ENCODE measurements at places on chromosomes 7 and 10.

DNA sequence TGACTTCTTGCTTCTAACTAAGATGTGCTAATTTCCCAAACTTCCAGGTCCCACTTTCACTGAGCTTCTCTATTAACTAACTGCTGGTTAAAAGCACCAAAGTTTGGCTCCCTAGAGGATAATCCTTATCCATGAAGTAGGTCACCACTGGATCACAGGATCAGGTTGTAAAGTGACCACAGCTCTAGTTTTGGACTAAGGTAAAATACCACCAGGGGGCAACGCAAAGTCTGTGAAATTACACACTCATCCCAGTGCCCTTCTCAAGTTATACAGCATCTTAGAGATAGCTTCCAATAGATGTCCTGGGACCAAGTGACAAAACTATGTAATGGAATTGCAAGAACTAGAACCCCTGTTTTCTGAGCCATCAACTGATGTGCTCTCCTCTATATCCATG, 116.4 kb upstream of the ASAH2 start:
- DNase-seq, result no peak

DNA sequence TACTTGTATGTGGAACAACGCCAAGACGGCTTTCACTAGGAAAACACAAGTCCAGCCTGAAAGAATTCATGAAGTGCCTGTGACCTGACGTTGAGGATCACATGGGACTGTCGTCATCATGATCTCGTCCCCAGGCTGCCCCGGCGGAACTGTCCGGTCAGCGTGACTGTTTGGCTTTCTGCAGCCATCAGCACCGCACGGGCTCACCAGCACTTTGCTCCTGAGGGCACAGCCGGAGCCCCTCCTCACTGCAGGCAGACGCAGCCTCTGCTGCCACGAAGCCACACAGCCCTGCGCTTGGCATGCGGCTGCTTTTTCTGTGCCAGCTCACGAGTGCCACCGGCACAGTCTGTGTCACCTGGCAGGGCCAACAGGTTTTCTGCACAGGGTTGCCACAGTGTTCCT, 9.4 kb upstream of the GET4 start:
- no peak for DNase-seq

GRCh38 chr7:100582041-100582579, 3.8 kb downstream of the LRCH4 start:
- DNase-seq, result no peak

- no peak for DNase-seq
Measured at GRCh38 chr10:100374200-100374655, 27.2 kb downstream of the SCD start.

DNA sequence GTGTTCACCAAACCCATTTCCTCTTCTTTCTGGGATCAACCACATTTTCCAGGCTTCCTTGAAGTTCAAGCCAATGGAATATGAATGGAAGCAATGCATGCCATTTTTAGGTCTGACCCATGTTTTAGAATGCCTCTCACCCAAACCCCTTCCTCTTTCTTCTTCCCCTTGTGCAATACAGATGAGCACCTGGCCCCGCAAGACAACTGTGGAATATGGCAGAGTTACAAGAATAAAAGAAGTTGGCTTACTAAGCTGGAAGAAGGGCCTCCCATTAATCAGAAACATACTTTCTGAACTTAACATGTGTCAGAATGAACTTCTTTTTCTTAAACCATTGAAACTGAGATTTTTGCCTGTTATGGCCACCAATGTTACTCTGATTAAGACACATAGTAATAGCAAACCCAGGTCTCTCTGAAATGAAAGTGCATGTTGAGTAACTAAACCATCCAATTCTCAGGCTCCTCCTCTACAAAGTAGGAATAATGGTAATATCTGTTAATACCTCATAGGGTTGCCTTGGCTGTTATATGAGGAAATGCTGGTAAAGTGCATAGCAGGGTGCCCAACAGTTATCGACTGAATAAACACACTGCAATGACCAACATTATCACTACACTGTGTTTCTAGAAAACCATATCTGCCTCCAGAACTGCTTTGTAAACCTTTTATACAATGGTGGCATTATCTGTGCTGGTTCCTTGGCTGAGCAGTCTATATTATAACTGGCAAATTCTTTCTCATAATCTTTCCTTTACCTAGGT, 382.2 kb upstream of the NRP1 start:
- DNase-seq, result no peak

DNA sequence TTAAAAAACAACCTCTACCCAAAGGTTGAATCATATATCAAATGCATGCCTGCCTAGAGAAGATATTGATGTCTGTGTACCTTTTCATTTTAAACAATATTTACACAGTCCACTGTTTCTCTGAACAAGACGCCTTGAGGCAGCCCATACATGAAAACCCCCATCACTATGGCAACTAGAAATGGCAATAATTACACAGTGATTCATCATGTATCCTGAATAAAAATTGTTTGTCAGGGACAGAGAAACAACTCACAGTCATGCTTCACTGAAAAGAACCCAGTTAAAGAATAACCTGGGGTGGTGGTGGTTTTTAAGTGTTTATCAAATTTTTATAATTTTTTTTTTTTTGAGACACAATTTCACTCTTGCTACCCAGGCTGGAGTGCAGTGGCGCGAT, 19.7 kb downstream of the DNAJC12 start:
- no peak for DNase-seq

DNA sequence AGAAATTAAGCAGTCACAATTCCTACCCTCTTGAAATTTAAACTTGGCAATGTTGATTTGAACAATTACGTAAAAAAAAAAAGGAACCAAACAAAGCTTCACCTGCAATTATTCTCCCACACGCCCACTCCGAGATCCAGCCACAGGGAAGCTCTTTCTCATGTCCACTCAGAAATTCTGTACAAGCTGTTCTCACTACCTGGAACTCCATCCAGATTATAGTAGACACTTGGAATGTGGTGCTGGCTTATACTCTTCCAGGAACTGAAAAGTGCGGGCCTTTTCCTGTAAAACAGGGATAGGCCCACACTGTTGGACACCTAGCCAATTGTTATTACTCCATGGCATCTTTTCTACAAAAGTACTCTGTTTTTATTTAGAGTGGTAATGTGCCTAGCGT, 20.3 kb upstream of the TOMM7 start:
- DNase-seq, result no peak

GRCh38 chr7:30354791-30355190, 70.4 kb downstream of the ZNRF2 start:
- no peak for DNase-seq

GRCh38 chr10:46198516-46198915, 88.3 kb upstream of the ANTXRL start:
- no peak for DNase-seq

DNA sequence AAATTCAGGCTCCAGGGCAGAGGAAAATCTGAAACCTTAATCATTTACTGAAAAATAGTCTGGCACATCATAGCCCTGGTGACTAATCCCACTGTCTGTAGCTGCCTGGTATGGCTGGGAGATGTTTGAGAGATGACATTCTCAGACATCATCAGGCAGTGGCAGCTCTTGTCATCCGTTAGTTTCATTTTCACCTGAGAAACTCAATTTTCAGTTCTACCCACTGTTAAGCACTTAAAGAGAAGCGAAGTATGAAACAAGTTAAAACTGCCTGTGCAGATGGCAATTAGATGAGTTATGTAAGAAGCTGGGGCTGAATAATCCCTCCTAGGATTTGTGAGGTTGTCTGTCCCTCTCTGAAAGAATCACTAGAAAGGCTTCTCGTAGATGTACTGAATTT, 150.2 kb downstream of the NSUN6 start:
- no peak for DNase-seq

DNA sequence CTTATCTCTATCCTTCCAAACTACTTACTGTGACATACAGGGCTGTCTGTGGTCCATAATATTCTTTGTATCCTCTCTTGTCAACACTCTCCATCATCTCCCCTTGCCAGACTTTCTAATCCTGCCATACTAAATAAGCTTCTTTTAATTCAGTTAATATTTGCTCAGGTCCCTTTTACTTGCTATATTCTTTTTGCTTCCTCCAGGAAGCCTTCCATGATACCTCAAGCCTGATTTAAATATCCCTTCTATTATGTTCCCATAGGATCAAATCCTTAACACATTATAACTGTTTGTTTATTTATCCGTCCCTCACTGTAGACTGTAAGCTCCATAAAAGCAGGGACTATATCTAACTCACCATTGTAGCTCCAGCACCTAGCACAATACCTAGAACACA, 7.2 kb upstream of the PPP3CB start:
- DNase-seq, result no peak

- DNase-seq, result no peak
Measured at GRCh38 chr10:86968271-86968993, at the start of gene ADIRF. ADIRF (plus strand) TSS chr10:86968482; CDS start chr10:86968545, 63 bp downstream.

- DNase-seq, result no peak
Measured at GRCh38 chr10:81959016-81959415, 84.0 kb downstream of the NRG3 start.

DNA sequence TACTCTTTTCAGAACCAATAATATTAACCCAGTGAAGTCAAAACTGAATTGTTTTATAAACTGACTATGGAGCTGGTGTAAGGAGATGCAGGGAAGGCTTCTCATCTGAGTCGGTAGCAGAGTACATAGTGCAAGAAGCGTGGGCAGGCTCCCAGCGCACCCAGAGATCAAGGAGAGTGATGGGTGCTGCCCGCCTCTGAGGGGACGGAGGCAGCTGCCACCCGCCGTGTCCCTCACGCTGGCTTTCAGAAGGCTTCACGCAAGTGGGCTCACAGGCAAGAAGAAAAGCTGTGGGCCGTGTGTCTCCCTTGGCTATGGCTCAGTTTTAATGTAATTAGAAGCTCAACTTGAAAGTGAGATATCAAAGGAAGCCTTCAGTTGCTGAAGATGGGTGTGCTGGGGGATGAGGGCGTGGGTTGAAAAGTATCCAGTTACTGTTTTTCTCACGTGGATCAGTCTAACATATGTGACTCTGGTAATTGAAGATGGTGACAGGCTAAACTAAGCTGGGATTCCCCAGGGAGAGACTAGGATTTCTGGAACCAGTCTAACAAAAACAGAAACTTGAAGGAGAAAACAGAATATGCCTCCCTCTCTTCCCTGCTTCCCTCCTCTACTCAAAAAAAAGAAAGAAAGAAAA, 159.9 kb downstream of the MGMT start:
- DNase-seq, result no peak

DNA sequence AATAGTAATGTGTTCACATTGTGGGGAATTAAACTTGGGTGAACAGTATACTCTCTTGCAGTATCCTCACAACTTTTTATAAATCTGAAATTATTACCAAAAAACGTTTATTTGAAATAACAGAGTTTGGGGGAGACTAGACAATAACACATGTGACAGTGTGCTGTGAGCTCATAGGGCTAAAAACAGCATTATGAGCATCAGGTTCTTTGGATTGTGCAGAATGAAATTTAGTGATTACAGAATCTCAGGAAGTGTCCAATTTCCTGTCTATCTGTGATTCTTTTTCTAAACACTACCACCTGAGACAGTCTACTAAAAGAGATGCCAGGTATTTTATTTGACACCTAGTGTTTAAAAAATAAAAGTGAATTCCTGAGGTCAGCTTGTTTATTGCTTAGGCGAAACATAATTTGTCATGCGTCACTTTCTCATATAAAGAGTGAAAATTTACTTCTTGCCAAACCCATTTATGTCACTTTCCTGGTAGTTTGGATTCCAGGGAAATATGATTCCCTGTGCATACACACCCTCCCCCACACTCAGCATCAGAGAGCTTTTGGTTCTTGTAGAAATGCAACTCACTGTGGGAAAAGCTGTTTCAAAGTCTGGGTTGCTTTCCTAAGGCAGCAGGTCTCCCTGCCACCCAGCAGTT, 71.2 kb downstream of the AOAH start:
- DNase-seq, result no peak

DNA sequence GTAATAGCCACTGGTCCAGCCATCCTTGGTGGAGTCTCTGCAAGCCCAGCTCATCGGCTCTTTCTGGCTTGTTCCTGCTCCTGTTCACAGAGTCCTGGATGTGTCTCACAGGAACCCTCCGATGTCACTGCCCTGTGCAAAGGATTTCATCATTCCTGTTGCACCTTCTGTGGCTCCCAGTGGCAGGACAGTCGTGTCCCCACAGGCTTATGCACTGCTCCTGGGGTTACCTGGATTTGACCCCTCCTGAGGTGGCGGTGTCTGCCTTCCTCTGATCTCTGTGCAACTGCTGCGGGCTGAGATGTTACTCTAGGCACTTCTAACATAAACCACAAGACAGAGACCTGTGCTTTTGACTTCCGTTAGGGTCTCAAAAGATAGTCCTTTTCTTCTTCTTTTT, 30.6 kb downstream of the APBB1IP start:
- DNase-seq, result no peak

GRCh38 chr7:39948375-39948955, 1.6 kb upstream of the CDK13 start:
- peak; percentile 14 for DNase-seq

DNA sequence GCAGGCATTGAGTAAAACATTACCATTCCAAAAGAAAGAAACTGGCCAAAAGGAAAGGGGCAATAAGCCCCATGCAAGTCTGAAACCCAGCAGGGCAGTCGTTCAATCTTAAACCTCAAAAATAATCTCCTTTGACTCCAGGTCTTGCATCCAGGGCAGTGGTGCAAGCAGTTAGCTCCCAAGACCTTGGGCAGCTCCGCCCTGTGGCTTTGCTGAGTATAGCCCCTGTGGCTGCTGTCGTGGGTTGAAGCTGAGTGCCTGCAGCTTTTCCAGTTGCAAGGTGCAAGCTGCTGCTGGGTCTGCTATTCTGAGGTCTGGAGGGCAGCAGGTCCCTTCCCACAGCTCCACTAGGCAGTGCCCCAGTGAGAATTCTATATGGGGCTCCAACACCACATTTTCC, 580.1 kb upstream of the AUTS2 start:
- DNase-seq, result no peak

GRCh38 chr7:146002431-146003078, 114.0 kb upstream of the CNTNAP2 start:
- no peak for DNase-seq

- peak; percentile 5 for DNase-seq
Measured at GRCh38 chr7:64463636-64464375, 99.1 kb downstream of the ZNF680 start.

GRCh38 chr10:111873621-111874135, 309.9 kb downstream of the GPAM start:
- DNase-seq, result no peak

- no peak for DNase-seq
Measured at GRCh38 chr10:93566435-93567276, at the start of gene FFAR4. FFAR4 (plus strand) TSS chr10:93566665; CDS start chr10:93566721, 56 bp downstream.

- DNase-seq, result no peak
Measured at GRCh38 chr10:120541984-120542383, 85.0 kb downstream of the PLPP4 start.

Measured in stimulated activated CD4-positive, alpha-beta T cell treated with anti-CD3 and anti-CD28 coated beads, Interleukin-2, amount 100 ng/mL, for 24 hours (primary cell).